Caudate nucleus (tissue), 63 donors: ENCODE measurements at places on chromosomes 1 and 21.

GRCh38 chr1:7670334-7671145 is 100.6 kb upstream of the VAMP3 start:
- no peak for DNase-seq

DNA sequence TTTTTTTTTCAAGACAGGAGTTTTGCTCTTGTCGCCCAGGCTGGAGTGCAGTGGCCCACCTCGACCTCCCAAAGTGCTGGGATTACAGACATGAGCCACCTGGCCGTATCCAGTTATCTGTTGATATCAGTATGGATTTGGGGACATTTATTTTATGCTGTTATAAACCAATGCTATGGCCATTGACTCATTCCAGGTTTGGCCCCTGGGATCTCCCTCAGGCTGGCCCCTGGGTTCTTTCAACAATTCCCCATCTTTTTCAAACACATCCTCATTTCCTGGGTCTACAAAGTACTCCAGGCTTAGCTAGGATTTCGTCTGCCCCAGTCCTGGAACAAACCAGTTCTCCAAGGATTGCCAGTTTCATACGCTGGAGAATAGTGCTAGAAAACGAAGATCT is 44.1 kb downstream of the WDR4 start:
- DNase-seq: no peak

- no peak for DNase-seq
Observed at GRCh38 chr1:182742780-182743179, 46.8 kb upstream of the NPL start.

GRCh38 chr1:16187748-16188401 is 24.6 kb downstream of the ARHGEF19 start:
- no peak for DNase-seq

GRCh38 chr1:11316701-11317100 is 43.7 kb downstream of the UBIAD1 start:
- no peak for DNase-seq

GRCh38 chr21:38221594-38221993 is 35.2 kb upstream of the KCNJ15 start:
- DNase-seq: no peak

- no peak for DNase-seq
Observed at GRCh38 chr1:152392909-152393308, 21.2 kb downstream of the CRNN start.

DNA sequence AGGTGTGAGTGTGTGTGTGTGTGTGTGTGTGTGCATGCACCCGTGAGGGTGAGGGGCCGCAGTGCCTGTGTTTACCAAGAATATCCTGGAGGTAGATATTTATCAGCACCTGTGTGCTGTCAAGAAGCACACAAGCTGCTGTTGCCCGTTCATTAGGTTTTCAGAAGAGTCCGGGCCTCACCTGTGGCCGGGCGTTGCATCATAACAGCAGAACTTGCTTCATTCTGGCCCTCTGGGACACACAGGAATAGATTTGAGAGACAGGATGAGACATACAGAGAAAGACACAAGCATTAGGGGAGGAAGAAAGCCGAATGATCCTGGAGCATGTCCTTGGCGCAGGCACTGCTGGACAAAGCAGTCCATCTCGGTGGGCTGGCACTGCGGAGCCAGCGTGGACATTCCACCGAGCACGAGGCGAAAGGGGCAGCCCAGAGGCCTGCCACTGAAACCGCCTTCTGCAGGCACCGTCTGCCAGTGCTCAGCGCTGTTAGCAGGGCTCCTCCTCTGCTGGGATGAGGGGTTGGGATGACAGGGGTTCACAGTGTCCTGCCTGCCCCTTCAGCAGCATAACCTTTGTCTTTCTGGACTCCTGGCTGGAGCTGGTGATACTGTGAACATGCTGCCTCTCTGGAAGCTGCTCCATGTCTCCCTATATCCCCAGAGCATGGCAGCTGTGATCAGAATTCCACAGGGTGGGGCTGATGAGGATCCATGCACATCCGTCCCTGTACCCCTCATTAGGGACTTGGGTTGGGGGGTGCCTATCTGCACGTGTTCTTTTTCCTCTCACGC is 81.1 kb downstream of the PEX14 start:
- no peak for DNase-seq

GRCh38 chr1:207495801-207496792 is at the start of gene CR1:
TSS of gene CR1 (plus strand) at chr1:207496157. CDS start at chr1:207496268, 111 bp downstream.
- no peak for DNase-seq

DNA sequence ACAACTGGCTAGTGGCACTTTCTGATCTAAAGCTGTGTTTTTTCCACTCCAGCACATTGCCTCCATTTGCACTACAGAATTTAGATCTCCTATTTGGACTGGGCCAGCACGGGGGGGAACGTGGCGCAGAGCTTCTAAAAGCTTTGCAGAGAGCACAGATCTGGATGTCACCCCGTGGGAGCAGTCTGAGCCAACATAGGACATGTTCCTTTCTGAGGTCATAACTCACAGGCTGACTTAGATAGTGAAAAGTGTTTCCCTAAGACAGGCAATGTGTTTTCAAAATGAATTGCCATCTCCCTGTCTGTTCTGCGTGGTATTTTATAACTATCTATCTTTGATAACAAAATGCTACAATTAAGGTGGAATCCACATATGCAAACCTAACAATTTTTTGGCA is 3.7 kb upstream of the C8A start:
- DNase-seq: no peak

DNA sequence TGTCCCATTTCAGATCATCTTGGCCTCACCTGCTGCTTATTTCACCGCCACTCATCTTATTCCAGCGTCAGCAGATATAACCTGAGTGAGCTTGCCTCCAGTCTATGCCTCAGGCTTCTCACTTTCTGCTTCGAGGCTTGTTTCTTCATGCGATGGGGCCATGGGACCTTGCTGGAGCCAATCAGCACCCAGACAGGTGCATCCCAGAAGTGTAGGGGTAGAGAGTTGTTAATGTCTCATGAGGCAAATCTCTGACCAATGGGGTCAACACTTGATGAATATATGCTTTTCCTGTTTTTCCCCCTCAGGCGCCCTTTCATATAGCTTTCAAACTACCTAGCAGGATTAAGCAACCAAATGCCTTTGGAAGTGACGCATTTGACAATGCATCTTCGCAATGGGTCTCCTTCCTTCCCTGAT is 935 bp upstream of the YIPF1 start:
- DNase-seq: no peak

- DNase-seq: no peak
Observed at GRCh38 chr1:198030682-198031081, 113.5 kb downstream of the LHX9 start.

DNA sequence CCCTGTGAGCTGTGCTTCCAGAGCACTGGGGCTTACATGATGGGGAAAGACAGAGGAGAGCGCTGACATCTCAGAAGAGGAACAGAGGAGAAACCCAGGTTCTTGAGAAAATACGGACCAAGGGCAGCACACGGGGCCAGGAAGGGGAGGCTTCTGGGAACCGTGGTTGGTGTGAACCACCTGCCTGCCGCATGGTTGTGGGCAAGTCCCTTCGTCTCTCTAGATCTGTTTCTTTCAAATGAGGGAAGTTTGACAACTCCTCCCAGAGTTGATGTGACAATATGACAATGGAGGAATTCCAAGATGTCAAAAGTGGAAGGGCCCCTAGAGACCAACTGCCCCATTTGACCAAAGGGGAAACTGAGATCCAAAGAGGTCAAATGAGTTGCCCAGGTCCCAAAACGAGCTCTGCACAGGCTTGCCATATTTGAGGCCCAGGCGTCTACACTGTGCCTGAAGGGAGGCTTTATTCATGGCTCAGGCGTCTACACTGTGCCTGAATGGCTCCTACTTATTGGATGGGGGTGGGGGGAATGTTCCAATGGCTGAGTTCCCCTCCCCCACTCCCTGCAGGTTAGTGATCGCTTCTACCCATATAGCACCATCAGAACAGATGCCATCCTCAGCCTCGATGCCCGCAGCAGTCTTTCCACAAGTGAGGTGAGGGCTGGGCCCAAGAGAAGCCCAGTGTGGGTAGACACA is 11.2 kb downstream of the EXTL1 start:
- no peak for DNase-seq

GRCh38 chr1:67162954-67163353 is 3.3 kb upstream of the IL23R start:
- DNase-seq: no peak

GRCh38 chr1:107683191-107683657 is 281.8 kb downstream of the VAV3 start:
- DNase-seq: no peak

DNA sequence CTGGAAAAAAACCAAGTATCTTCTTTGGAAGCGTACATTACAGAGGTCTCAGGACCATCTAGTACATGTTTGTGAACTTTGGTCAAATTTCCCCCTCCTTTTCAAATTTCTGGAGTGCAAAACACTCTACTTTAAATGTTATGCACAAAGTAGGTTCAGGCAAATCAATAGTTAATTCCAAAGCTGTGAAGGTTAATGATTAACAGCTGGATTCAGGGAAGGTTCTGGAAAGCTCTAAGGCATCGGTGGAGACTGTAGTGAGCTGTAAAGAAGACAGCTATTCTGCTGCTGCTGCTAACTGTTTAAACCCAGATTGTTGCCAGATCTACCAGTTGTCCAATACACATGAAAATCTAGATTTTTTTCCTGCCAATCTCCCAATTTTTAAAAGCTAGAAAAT is 70.9 kb downstream of the ELAVL4 start:
- DNase-seq: no peak

- no peak for DNase-seq
Observed at GRCh38 chr1:168512864-168513595, 30.8 kb downstream of the XCL2 start.

DNA sequence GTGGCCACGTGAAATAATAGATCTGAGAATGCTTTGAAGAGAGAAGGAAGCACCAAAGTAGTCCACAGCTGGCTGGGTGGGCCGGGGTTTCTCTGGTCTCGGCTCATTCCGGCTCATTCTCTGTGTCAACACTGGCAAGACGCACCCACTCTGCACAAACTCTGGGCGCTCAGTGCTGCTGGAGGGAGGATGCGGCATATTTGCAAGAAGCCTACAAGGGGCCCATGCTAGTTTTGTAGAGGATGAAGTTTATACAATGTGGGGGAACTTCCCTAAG is 28.8 kb upstream of the TMPRSS2 start:
- no peak for DNase-seq
